ENCODE measurements at places on chromosomes 1 and 21.

DNA sequence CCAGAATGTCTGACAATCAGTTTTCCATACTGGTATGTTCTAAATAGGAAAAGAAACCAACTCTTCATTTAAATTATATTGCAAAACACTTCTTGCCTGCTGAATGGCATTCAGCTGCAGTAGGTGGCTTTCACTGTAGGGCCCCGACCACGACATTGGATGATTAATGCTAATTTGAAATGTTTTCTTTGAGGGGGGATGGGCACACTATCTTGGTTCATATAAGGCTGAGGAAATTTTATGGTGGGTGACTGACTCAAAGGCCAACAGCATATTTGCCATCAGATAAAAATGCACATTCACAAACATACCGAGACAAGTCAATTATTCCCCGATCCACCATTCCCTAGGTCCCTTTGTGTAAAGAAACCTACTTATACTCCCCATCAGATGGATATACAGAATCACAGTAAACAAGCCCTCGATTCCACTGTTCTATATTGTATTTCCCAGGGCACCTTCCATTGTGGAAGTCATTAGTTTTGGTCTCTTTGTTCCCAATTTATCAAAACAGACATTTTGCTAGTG is 464.2 kb upstream of the DAB1 start:
- DNase-seq, result no peak

- DNase-seq, result peak; percentile 99
Observed at GRCh38 chr1:109821221-109821669, 57.5 kb upstream of the EPS8L3 start.

DNA sequence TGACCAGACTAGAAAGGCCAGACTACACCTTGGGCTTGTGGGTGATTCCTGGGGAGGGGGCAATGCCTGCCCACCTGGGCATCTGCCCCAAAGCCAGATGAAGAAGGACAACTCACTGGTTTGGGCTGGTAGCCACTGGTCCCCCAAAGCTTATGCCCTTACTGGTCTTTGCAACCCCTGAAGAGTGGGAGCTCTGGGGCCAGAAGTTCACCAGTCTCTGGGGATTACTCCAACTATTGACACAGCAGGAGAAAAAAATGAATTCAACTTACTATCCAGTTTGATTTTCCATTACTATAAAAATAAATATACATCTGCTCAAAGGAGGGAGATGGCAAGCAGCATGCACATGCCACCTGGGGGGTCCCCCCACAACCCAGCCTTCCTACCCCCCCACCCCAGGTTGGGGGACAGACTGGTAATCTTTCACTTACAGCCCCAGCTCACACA is 2.6 kb downstream of the AHDC1 start:
- no peak for DNase-seq

DNA sequence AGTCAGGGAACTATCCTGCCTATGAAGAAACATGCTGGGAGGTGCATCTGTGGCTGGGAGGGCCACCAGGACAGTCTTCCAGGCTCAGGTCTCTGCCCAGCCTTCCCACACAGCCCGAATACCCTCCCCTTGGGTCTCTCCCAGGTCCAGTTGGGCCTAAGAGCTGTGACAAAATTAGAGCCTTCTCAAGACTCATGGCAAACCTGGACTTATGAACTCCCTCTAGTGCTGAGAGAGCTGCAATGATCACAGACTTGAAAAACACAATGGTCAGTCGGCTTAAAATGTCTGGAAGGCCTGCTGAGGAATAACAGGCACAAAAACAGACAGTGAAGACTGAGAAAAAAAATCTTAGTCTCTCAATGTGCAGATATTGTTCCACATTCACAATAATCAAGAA is 325.1 kb downstream of the BRINP2 start:
- no peak for DNase-seq

- peak; percentile 90 for DNase-seq
Observed at GRCh38 chr1:85577419-85578320, 2.9 kb upstream of the CCN1 start.

GRCh38 chr1:180184041-180184440 is 29.4 kb downstream of the QSOX1 start:
- DNase-seq, result no peak

DNA sequence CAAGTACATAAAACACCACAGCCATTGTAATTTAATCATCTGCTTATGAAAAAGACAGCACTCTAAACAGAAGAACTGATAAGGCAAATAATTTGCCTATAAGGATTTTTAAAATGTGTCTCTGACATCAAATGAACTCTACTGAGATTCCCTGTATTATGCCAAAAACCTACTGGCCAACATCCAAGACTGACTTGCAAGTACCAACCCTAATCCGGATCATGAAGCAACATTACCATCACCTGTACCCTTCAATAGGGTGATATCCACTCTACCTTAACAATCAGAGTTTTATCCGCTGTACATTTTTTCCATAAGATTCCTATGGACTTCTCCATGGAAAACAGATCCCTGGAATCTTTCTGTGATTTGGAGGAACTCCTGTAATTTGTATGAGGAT is 4.6 kb downstream of the RGS7 start:
- DNase-seq, result no peak

GRCh38 chr1:91224878-91225277 is 179.8 kb downstream of the HFM1 start:
- DNase-seq, result no peak

DNA sequence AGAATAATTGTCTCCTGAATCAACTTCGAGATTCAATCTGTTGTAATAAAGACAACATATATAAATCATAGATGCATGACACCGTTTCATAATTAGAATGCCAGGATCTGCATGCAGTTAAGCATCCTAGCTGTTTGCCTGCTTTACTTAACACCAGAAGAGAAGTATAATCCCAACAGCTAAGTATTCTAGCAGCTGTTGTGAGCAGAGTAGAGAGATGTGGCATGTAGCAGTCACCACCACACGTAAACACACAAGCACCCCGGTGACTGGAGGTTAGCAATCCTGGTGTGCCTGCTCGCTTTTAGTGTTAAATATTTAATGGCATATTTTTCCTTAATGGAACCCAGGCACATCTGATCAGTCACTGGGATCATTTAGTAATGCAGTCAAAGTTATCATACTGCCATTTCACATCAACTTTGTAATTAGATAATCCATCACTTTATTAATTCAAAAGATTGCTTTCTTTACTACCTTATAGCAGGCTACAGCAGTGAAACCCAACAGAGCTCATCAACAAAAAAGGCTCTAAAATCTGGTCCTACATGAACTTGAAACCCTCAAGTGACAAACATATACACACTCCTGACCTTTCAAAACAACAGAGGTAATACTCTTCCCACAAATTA is 187.9 kb downstream of the SMYD3 start:
- no peak for DNase-seq

DNA sequence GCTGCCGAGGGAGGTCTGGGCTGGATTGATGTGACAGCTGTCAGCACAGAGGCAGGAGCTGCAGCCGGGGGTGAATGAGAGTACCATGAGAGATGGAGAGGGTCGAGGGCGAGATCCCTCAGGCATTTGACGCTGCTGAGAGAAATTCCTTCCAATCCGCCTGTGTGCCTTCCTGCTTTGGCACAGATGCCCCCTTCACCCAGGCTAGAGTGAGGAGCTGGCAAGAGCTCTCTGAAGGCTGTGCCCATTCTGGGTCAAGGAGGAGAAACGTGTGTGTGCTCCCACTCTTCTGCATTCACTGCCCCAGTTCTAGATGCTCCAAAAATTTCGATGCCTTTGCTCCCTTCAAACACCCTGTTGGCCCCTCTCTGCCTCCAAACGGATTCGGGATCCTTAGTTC is 4.8 kb downstream of the ARTN start:
- no peak for DNase-seq

- DNase-seq, result no peak
Observed at GRCh38 chr1:202023001-202023433, 12.6 kb downstream of the ELF3 start.

- peak; percentile 9 for DNase-seq
Observed at GRCh38 chr1:243745356-243745755, 104.7 kb downstream of the AKT3 start.

GRCh38 chr1:67407498-67407897 is 22.7 kb downstream of the SERBP1 start:
- DNase-seq, result no peak

DNA sequence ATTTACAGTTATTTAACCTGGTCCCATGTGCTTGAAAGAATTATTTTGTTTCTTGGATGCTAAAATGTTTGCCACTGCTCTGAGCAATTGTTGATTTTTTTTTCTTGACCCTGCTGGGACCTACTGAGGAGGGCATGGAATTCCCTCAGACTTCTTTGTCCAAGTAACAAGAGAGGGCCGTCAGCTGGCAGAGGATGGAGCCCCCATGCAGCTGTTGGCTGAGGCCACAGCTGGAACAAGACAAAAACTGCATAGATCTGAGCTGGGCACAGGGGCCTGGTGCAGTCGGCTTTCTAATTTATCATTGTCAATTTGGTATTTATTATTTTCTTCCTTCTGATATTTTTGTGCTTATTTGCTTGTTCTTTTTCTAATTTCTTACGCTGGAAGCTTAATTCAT is 39.6 kb upstream of the ABCG1 start:
- no peak for DNase-seq

GRCh38 chr1:207875532-207875931 is 35.4 kb downstream of the CD34 start:
- no peak for DNase-seq

DNA sequence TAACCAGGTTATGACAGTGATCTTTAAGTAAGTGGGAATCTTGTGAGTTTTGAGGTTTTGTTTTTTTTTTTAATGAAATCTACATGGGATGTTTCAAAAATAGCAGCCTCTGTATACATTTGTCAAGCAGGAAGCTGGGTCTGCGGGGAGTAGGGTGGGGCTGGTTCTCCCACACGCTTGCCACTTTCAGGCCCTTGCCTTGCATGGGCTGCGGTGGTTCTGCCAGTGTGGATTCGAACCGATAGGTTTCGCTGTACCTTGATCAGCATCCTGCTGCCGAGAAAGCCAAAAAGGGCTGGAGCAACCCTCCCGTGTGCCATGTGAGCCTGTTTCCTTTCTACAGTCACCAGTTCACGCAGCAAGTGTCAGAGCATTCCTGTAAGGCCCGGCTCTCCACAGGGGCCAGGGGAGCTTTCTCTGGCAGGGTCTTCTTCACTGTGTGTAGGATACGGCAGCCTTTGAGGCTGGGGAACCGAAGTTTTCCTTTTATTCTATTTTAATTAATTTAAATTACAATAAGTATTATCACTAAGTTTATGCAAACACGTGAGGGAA is 79.2 kb upstream of the SAMD11 start:
- no peak for DNase-seq

GRCh38 chr1:95084317-95085176 is 11.8 kb upstream of the ALG14 start:
- DNase-seq, result no peak

- DNase-seq, result no peak
Observed at GRCh38 chr21:21845901-21846300, 847.7 kb downstream of the NCAM2 start.

All from fibroblast of gingiva (primary cell).